Skeletal muscle cell (primary cell): ENCODE measurements at places on chromosomes 1 and 21.

- DNase-seq = no peak
Observed at GRCh38 chr1:198848206-198848605, 209.4 kb downstream of the PTPRC start.

DNA sequence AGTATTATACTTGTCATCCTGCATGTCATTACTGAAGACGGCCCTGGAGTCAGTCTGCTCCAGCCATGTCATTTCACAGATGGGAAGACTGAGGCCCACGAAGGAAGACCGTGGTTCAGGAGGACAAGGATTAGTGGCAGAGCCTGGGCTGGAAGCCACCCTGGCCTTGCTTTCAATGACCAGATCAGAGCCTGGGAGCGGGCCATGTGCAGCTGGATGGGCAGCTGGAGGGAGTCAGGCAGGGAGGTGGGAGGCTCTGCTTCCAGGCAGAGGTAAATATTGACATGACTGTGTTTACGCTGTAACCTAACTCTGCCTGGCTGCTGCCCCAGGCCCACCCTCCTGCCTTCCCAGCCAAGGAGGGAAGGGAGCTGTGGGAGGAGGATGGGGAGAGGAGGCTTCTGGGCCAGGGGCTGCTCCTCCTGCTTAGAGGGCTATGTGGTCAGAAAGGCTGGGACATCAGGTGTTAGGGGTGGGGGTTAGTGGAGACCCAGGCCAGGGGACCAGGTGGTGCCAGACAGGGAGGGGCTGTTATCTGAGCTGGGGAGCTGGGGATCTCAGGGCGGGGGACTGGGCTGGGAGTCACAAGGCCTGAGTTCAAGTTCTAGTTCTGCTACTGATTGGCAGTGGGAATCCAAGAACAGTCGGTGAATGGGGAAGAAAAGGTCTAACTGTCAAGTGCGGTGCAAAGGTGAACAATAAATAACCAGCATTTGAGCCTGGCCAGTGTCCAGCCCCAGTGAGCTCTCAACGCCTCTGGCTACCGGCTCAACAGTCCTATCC lies 48.5 kb upstream of the ECE1 start:
- no peak for DNase-seq

GRCh38 chr21:31235671-31236450 lies 108.2 kb downstream of the TIAM1 start:
- DNase-seq = no peak

- no peak for DNase-seq
Observed at GRCh38 chr21:45376459-45377324, 28.3 kb upstream of the COL18A1 start.

DNA sequence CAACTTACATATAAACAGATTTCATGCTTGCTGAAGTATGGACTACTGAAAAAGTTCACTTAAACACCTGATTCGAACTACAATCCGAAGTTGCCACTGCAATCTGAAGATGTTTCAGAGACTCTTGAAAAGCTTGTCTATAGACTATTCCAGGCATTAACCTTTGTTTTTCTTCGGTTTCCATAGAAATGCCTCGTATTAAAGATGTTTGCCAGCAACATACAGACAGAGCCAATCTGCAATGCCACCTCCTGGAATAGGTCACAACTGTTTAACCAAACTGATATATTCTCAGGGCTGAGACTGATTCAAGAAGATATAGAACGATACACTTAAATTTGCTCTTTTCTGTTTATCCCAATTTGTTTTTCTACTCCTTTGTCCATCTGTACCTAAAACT lies 28.9 kb upstream of the DMRTB1 start:
- no peak for DNase-seq

GRCh38 chr21:21085206-21085605 lies 87.0 kb downstream of the NCAM2 start:
- DNase-seq = no peak

- DNase-seq = no peak
Observed at GRCh38 chr1:155080312-155081228, 1.9 kb downstream of the EFNA3 start.

DNA sequence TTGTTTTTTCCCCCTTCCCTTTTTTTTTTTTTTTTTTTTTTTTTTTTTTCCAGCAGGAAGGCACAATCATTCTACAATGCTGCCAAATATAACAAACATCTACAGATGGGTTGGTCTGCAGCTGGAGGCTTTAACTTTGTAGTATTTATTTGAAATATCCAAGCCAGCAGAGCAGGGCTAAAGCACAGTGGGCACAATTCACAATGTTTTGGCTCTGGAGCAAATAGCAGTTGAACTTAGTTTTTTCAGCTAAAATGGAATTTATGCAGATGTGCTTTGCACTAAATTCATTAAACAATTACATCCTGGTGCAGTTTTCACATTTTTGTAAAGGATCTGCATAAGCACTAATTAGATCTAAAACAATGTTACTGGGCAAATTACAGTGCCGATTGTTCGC lies 39.8 kb upstream of the ZBTB18 start:
- DNase-seq = no peak

DNA sequence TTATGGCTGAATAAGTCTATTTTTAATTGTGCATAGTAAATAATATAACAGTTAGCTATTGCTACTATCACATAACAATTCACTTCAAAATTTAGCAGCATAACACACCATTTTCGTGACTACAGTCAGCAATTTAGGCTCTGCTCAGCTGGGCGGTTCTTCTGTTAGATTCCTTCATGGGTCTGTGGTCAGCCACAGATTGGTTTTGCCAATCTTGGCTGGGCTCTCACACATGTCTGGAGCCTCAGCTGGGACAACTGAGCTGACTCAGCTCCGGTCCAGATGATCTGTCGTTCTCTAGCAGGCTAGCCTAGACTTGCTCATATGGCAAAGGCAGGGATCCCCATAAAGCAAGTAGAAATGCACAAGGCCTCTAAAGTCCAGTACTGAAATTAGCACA lies 15.1 kb upstream of the CDC42BPA start:
- no peak for DNase-seq
